ENCODE measurements at places on chromosomes 7 and 10.

DNA sequence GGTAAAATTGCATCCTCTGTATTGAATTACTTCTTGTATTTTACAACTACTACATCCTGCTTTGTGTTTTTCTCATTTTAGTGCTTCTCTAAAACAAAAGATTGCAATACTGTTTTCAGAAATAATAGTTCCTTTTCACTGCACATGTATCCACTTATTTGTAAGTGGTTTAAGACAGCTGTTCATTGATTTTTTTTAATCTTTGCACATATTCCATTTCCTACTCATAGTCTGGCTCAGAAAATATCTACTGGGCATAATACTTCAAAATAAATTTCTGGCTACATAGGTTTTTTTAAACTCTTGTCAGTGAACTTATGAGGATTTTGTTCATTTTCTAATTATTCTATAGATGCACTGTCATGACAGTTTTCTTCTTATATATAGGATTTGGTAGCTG is 54.8 kb downstream of the SND1 start:
- no peak for DNase-seq

- no peak for DNase-seq
Observed at GRCh38 chr7:39353615-39354376, 212.4 kb upstream of the YAE1 start.

- DNase-seq = no peak
Observed at GRCh38 chr7:140364819-140365218, 33.5 kb downstream of the SLC37A3 start.

GRCh38 chr10:97312897-97313296 is 6.2 kb upstream of the FRAT1 start:
- DNase-seq = no peak

GRCh38 chr10:71600849-71601248 is 118.7 kb downstream of the C10orf105 start:
- DNase-seq = peak; percentile 43

- DNase-seq = peak; percentile 50
Observed at GRCh38 chr10:102113261-102113955, 6.8 kb downstream of the LDB1 start.

DNA sequence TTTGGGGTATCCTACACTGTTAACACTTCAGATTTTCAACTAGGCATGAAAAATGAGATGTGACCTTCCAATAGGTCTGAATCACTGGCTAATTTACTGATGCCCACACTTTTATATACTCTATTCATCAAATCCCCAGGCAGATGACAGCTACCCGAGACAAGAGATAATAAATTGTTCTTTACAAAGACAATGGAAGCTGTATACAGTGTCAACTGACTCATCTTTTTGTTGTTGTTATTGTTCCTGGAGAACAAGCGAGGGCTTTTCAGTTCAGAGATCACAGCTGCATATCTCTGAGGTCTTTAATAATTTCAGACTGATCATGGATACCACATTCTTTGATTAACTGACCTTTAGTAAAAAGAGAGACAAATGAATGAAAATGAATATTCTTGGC is 228.9 kb downstream of the SDHAF3 start:
- no peak for DNase-seq

DNA sequence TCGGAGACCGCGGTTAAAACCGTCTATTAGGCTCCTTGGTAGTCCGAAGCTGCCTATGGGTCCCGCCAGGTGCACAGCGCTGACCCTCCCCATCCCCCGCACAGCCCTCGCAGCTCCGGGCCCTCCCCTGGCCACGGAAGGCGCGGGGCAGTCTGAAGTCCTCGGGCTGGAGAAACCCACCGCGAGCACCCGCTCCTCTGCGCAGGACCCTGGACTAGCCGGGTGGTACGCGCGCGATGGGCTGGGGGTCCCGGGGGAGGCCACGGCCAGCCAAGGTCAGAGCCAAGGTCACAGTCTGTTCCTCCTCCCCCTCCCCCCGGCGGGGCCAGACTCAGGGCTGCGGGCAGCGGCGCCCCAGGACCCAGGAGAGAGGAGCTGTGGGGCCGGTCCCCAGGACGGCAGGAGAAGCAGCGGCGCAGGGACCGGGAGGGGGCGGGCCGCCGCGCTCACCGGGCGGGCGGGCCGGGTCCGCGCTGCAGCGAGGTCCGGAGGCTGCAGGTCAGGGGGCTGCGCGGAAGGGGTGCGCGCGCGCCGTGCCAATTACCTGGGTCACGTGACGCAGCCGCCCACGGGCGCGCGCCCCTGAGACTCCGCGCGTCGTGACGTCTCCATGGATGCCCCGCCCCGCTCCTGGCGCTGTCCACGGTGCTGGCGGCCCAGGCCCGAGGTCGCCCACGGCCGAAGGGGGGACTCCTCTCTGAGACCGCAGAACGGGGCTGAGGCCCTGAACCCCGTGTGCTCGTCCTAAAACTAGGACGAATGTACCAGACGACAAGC is at the start of gene OGDHL:
Gene OGDHL (minus strand): TSS at position 535 of the 777 bp plus-strand sequence. CDS start 3,731 bp downstream, outside the sequence.
- peak; percentile 57 for DNase-seq
